Left cardiac atrium (tissue), 4 donors: ENCODE measurements at places on chromosomes 1 and 21.

GRCh38 chr1:234400773-234401172, 27.5 kb downstream of the COA6 start:
- DNase-seq = no peak

GRCh38 chr1:181104042-181104789, 15.7 kb downstream of the IER5 start:
- DNase-seq = no peak

DNA sequence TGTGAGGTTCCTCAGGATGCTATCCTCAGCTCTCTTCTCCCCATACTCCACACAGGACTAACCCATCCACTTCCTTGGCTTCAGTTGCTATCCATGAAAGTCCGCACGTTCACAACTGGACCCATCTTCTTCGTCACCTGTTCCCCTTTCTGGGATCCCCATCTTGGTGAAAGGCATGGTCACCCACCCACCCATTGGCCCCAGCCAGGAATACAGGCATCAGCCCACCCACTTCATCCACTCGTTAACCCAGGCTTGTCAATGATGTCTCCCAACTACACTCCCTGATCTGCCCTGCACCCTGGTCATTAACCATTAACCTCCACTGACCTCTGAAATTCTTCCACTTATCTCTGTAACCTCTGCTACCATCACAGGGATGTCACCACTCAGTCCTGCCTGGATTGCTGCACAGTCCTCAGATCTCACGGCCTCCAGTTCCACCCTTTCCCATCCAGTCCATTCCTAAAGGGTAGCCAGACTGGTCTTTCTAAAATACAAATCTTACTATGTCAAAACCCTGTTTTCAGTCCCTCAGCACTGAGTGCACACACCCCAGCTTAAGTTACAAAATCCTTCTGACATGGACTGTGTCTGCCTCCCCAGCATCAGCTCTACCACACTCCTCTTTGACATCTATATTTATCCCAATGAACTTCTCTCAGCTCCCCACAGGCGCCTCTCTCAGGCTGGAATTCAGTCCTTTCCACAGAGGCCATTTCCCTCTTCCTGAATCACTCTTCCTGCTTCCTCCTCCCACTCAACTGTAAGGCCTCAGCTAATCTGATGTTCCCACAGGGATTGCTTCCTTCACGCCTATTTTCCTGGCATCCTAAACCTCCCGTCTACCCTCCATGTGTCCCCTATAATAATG, 10.4 kb downstream of the PGLYRP4 start:
- no peak for DNase-seq

DNA sequence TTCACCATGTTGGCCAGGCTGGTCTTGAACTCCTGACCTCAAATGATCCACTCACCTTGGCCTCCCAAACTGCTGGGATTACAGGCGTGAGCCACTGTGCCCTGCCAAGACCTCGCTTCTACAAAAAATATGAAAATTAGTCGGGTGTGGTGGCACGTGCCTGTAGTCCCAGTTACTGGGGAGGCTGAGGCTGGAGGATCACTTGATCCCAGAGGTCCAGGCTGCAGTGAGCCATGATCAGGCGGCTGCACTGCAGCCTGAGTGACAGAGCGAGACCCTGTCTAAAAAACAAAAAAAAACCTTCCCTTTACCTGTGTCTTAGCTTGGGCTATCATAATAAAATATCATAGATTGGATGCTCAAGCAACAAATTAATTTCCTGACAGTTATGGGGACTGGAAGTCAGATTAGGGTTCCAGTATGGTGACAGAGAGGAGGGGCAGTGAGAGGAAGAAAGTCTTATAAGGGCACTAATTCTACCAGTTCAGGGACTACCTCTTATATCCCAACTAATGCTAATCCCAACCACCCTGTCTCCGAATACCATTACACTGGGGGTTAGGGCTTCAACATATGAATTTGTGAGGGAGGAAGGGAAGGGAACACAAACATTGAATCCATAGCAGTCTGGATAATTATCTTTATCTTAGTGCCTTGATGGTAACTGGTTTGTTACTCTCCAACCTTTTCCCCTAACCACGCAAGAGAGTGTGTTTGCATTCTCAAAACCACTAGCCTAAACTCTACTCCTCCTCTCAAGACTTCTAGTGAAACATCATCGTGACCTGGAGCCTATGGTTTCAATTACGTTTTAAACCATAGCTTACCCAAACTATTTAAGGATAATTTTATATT, 1.0 kb upstream of the NAXE start:
- DNase-seq = no peak
